Stimulated activated CD8-positive, alpha-beta memory T cell treated with anti-CD3 and anti-CD28 coated beads, Interleukin-4, amount 100 ng/mL, for 1 hour (primary cell): ENCODE measurements at places on chromosomes 2 and 18.

DNA sequence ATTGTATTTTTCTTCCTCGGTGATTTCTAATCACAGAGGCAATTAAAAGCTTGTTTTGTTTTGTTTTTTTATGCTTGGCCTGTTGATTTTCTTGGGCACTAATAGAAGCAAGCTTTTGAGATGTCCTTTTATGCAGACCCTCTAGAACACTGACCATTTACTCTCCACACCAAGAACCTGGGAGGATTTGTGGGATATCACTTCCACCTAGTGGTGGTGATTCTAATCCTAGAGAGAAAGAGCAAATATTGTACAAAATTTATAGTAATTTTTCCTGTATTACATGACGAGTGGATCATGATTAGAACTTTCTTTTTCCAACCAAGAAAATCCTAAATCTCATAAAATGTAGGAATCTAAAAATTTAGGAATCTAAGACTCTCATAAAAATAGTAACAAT, 23.4 kb downstream of the NEMP2 start:
- DNase-seq, result no peak

GRCh38 chr2:113716291-113716690, 40.2 kb downstream of the SLC35F5 start:
- DNase-seq, result no peak

DNA sequence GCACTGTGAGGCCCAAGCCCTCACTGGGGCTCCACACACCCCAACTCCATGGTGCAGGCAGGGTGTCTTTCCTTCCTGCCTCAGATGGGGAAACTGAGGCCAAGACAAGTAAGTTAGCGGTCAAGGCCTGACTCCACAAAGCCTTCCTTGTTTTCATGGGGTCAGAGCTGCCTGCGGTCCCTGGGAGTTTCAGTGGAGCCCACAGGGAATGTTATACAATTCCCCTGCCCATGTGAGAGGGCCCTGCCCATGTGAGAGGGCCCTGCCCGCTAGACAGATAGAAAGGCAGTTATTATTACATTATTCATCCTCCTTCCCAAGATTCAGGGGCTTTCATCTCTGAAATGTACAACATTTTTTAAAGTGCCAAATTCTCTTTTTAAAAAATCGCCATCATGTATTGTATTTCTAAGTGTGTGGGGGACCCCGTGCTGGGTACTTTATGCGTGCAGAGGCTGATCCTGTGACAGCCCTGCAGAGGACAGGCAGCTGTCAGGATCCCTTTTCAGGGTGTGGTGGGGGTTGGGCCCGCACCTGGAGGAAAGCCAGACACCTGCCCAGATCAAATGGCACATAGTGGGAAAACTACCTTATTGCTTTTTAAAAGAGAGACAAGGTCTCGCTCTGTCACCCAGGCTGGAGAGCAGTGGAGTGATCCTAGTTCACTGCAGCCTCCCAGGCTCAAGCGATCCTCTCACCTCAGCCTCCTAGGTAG, 23.4 kb downstream of the FBLN7 start:
- DNase-seq, result no peak

DNA sequence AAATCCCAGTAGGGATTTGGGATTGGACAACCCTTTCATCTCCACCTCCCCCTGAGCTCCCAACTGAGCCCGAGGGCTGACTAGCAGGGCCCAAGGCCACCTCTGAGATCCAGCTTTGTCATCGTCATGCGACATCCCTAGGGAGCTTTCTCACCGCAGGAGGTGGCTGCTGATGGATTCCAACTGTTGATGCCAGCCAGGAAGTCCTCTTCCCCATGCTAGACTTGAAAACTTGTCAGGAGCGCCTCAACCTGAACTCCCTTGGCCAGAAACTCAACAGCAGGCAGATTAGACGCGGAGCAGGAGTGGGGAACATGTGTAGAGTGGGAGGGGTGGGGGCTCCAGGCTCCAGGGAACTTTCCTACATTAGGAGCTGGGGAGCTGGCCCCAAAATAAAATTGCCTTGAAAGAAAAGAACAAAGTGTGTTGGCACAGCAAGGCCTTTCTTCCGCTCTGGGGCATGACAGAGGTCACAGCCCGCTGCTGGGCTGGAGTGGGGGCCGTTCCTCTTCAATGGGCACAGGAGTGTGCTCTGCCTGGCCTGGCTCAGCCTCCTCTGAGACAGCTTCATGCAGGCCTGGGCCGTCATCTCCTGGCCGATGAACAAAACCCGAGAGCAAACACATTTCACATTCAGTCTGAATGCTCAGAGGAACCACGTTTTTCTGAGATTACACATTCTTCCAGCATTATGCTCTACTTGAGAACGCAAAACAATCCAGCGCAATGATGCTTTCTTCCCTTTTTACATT, 34.5 kb downstream of the EMILIN2 start:
- no peak for DNase-seq

DNA sequence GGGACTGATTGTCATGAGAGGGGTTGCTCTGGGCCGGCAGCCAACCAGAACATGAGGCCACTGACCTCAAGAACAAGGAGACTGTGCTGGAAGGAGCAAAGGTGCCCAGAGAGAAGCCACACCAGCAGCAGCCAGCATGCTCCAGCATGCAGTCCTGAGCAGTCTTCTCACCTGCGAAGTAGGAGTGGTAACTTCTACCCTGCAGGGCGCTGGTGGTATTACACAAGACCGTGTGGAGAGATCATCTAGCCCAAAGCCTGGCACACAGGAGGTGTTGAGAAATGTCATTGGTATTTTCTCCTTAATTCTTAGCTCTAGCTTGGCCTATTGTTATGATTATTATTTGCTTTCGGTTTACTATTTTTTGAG, 132.7 kb downstream of the TSN start:
- no peak for DNase-seq

DNA sequence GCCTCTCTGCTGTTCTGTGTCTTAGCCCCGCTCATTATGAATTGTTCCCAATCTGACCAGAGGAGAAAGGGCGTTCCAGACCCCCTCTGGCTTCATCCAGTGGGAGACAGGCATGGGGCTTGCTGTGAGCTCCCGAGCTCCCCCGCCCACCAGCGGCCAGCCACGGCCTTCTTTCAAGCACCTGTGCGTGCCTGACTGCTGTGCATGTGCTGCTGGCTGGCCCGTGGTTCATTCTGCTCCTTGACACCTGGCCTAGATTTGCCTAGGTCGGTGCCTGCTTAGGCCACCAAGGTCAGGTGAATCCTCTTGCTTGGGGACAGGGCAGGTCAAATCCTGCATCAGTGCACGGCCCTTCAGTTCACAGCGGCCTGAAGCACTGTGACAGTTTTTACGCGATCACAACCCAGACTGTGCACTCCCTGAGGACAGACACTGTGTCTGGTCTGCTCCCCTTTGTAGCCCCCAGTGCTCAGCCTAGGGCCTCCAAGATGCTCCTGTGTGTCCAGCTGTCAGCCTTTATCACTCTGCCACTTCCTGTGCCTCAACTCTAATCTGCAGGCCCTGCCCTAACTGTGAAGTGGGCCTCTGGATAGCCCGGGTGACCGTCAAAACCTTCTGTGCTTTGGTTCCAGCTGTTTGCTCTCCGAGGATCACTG, 3.6 kb upstream of the LPIN1 start:
- DNase-seq, result no peak

DNA sequence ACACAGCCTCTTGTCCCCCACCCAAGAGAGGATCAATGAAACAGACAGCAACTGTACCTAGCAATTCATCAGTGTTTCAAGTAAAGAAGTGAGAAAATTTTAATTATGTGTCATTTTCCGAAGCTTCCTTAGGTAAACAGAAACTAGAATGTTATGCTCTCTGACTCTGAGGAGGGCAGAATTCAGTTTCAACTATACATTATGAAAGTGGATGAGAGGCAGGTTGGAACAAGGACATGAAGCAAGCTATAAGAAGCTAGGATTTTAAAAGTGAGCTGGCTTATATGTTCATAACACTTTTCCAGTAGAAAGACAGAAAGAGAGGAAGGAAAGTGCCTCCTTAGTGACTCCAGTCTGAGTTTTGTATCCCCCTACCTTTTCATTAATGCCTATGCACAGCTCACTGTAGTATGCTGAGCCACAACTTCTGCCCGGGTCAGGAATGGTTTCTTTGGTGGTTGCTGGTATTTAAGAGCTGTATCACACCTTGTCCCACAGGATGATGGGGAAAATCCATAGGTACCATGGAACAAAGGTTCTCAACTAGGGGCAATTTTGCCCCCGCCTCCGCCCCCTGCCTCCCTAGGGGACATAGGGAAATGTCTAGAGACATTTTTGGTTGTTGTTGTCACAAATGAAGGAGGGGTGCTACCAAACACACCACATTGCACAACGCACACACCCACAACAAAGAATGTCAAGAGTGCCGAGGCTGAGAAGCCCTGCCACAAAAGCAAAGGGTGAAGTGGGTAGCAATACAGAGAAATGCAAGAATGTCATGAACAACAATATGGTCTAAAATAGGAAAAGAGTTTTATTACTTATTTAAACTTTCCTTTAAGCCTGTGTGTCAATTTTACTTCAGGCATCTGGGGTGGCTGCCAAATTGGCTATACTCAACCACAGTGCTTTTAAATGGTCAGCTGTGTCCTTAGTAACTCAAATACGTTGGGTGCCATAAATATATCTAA, 161.0 kb upstream of the ZFP36L2 start:
- no peak for DNase-seq

GRCh38 chr2:109126501-109126860, 2.5 kb upstream of the SH3RF3 start:
- DNase-seq, result no peak

- DNase-seq, result no peak
These were observed 25.8 kb downstream of the GPR55 start for GRCh38 chr2:230899287-230899686.

DNA sequence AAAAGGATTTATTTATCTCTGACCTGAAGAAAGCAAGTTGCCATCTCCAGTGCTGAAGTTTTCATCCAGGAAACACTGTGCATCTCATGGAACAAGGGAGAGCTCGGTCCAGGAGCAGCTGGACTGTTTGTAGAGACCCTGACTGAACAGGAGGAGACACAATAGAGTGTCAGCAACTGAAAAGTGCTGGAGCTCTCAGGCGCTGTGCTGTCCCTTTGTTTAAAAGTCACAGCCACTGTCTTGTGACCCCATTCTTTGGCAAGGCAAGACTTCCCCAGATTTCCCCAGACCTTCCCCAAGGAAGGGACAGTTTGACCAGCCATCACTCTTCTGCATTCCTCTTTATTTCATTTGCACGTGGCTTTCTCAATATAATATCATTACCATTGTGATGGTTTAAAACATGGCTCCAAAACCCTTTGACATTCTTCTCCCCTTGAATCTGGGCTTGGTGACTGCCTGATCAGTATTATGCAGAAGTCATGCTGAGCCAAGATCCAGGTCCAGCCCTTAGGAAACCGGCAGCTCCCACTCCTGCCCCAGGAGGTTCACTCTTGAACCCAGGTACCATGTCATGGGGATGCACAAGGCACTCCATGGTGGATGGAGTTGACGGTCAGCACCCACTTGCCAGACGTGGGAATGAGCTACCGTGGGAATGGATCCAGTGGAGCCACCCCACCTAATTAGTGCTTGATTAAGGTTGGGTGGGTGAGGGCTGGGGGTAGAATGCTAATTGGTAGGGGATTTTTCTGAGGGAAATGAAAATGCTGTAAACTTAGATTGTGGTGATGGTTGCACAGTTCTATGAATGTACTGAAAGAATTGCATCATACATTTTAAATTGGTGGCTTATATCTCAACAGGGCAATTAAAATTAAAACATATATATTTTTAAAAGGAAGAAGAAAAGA, 497.9 kb upstream of the RAB6C start:
- no peak for DNase-seq

GRCh38 chr2:126506786-126507185, 149.2 kb upstream of the GYPC start:
- no peak for DNase-seq

DNA sequence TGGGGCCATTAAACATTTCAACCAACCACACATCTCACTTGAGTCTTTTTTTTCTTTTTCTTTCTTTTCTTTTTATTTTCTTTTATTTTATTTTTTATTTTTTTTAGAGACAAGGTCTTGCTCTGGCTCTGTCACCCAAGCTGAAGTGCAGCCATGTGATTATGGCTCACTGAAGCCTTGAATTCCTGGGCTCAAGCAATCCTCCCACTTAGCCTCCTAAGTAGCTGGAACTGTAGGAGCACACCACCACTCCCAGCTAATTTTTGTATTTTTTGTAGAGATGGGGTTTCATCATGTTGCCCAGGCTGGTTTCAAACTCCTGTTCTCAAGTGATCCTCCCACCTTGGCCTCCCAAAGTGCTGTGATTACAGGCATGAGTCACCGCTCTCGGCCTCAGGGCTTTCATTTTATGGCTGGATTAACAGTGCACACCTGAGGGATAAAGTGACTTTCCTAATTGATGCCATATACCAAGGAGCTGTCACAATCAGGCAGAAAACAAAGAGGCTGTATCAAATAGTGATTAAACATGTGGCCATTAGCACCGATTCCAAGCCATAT, 21.5 kb downstream of the KIAA2012 start:
- no peak for DNase-seq

DNA sequence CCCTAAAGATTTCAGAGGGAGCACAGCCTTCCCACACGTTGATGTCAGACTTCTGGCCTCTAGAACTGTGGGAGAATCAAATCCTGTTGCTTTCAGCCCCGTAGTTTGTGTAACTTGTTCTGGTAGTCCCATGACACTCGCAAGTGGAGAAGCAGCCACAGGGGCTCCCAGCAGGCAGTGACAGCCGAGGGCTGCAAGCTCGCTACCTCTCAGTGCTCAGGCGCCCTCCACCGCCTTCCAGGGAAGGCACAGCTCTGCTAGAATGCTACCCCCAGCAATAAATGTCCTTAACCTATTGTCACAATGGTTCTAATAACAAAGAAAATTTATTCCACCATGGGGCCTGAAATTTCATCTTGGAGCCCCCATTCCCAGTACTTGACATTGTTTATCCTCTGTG, 143.1 kb upstream of the ZNF236 start:
- DNase-seq, result no peak

GRCh38 chr2:14936426-14936825, 303.9 kb downstream of the LRATD1 start:
- no peak for DNase-seq

GRCh38 chr18:47313901-47314300, 62.4 kb upstream of the SKOR2 start:
- no peak for DNase-seq

DNA sequence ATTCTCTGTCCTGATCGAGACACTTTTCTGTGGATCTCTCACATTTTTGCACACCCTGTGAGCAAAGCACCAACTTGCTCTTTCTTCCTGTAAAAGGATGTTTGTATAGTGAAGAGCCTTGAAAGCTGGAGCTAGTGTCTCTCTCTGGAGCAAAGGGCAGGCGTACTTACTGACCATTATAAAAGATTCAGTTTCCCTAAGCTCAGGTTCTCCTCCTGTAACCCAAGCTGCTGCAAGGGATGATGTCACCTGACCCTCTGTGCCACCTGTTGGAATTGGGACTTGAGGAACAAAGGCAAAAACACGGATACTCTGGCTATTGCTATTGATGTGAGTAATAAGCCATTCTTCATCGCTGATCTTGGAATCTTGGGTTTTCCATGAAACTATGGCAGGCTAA, 52.6 kb upstream of the NEMP2 start:
- DNase-seq, result no peak

DNA sequence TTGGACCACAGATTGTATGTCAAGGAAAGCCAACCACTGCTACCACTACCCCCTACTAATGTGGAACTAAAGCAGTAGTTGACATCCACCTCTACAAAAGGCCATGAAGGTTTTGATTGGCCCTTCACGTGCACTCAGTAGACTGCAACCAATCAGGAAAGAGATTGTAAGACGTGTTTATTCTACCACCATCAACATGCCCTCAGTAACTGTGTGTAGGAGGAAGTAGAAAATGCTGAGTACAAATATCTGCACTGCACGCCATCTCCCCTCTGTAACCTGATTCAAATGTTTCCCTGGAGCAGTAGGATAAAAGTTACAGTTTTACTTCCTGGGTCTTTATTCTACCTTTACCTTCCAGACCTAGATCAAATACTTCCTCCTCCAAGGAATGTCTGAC, 2.9 kb upstream of the CASP10 start:
- DNase-seq, result no peak

GRCh38 chr18:9619056-9619455, 4.7 kb upstream of the PPP4R1 start:
- DNase-seq, result no peak
